ENCODE measurements at places on chromosomes 2 and 18. TPM values are rescaled to one million over a fixed set of nuclear protein-coding genes. Genes with fewer than 3 reads are reported as not detected.

- DNase-seq = no peak
Observed at GRCh38 chr2:110674620-110675555, 3.0 kb downstream of the BUB1 start.

GRCh38 chr18:59646963-59647307 is 50.3 kb downstream of the CCBE1 start:
- no peak for DNase-seq

DNA sequence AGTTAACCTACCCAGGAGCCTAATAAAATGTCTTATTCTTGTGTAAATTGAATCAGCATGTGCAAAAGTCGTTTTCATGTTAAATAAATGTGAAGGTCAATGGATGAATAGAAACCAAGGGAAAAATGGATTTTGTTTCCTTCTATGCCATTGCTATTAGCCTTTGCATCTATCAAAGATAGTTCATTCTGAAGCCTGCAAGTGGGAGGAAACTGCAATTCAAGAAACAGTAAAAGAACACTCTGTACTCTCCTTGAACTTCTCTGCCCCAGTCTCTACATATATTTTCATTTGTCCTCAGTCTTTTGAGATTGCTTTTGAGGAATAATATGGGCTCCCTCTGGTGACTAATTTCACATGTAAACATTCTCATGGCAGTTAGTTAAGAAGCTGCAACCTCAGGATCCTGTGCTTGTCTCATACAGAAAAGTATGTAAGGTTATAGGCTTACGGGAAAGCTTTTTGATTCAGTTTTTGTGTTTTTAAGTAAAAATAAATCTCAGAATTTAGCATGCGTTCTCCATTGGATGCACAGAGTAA is 1590.0 kb upstream of the LRRTM1 start:
- no peak for DNase-seq

DNA sequence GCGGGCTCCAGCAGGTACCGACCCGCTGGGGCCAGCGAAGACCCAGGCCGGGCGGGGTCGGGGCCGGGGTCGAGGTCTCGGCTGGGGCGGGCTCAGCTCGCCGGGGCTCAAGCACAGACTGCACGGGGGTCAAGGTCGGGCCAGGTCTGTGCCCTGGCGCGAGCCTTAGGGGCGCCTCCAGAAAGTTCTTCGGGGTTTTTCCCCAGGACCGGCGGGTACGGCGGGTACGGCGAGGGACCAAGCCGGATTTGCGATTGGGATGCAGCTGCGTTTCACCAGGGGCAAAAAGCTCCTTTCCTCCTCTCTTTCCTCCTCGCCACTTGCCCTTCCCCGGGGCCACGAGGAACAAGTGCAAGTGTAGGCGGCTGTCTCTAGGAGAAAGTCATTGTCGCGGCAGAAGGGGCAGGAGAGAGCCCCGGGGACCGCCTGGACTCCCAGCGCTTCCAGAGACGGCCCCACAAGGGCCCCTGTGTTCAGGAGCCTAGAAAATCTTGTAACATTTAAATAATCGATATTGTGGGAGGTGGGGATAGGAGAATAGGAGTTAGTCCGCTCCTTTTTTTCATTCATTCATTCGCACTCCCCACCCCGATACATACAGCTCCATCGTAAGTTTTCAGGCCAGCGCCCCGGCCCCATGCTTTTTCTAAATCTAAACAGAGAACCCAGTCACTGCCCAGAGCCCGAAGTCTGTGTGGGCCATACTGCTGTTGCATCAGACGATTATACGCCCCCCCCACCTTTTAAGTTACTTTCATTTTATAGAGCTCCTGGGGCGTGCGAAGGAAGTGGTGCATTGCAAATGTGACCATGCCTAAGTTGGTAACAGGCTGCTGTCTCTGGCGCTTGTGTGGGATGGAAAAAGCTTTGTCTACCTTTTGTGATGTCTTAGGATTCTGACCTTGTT is 679 bp downstream of the PMAIP1 start:
- DNase-seq = no peak

The CCL20 gene
- total RNA-seq = not detected

The AFF3 gene
- 7.6 TPM for total RNA-seq

The LYG2 gene
- total RNA-seq = not detected

Measured in vagina (tissue), 2 donors.